ENCODE measurements at places on chromosomes 2 and 18.

DNA sequence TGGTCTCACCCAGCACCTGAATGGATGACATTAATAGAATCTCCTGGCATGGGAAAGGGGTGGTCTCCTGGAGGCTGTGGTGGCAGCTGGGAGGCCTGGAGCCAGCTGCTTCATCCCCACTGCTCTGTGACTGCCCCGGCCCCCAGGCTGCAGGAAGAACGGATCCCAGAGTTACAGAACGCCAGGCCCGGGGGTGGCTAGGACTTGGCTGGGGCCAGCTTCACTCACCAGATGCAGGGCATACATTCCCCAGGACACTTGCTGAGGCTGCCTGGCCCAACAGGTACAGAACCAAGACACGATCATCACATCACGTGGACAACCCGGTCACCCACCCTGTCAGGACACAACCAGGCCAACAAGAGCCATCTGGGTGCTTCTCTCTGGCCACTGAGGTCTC, 178.6 kb upstream of the SALL3 start:
- no peak for DNase-seq

- no peak for DNase-seq
Measured at GRCh38 chr2:59217360-59217759, 976.2 kb upstream of the FANCL start.

- no peak for DNase-seq
Measured at GRCh38 chr2:224122542-224122941, 83.5 kb upstream of the SERPINE2 start.

DNA sequence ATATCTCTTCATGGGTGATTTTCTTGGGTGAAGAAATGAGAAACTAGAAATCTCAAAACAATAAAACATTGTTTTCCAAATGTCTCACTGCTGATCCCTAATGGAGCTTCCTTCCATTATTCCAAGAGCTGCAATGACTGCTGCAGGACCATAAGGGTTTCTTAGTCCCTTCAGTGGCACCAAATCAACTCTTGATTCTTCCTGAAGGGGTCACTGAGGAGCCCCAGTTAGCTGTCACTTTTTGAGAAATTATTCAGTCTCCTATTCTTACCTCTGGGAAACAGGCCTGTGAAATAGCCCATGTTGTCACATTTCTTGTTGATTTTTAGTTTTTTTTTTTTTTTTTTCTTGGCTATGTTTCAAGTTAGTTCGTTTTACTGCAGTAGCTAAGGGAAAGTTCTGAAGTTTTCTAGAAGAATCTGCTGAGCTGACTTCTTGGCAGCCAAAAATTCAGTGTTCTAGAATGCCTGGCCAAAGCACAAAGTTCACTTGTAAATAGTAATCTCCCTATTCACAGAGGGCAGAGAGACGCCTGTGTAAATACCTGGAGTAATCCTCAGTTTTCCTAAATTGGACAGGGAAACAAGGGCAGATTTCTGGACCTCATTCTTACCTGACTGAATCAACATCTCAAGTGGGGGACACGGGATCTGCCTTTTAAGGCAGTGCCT, 480.0 kb downstream of the RIT2 start:
- DNase-seq, result no peak

DNA sequence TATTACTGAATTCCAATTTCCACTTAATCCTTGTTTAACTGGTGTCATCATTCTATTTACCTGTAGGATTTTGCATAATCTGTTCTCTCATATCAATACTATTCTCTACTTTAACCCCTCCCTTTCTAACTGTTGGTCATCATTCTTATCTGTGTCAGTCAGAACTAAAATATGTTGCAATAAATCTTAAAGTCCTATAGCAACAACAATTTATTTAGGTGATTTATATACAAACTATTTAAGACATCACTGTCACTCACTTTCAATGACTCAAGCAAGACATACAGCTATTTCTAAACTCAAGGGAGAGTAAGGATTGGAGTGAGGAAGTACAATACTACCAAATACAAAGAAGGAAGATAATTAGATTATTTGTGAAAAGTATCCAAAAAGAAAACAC, 740.4 kb downstream of the DSC3 start:
- DNase-seq, result no peak

- DNase-seq, result no peak
Measured at GRCh38 chr2:191105082-191105481, 45.7 kb downstream of the STAT4 start.

- no peak for DNase-seq
Measured at GRCh38 chr18:34746614-34747013, 36.5 kb downstream of the DTNA start.

DNA sequence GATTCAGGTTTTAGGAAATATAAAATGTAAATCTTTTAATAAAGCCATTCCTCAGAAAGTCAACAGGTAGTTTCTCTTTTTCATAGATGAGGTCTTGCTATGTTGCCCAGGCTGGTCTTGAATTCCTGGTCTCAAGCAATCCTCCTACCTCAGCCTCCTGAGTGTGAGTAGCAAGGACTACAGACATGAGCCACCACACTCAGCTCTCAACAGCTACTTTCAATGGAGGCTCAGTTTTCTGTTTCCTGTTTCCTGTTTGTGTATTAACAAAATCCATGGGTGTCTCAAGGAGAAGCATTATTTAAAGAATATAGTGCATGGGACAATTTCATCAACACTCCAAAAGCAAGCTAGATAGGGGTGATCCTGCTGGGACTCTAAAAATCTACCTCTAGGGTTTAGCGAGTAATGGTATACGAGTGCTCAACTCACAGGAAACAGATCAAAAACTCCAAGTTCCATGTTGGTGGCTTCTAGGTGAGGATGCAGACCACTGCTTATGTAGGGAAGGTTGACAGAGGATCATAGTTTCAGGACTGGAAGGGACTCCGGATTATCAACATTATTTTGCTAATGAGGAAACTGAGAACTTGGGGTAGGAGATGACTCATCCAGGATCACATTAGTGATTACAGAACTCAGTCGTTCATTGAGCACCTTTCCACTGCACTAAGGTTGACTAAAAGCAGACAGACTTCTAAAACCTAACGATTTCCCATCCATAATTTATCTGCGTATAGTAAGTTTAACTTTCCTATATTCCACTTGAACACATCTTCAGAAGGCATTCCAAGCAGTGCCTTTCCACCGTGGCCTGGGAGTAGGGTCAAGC, 61.7 kb upstream of the WIPF1 start:
- DNase-seq, result no peak

GRCh38 chr18:30510882-30511281, 531.7 kb downstream of the DSC3 start:
- DNase-seq, result no peak

GRCh38 chr2:72712977-72713376, 112.9 kb downstream of the EXOC6B start:
- no peak for DNase-seq

DNA sequence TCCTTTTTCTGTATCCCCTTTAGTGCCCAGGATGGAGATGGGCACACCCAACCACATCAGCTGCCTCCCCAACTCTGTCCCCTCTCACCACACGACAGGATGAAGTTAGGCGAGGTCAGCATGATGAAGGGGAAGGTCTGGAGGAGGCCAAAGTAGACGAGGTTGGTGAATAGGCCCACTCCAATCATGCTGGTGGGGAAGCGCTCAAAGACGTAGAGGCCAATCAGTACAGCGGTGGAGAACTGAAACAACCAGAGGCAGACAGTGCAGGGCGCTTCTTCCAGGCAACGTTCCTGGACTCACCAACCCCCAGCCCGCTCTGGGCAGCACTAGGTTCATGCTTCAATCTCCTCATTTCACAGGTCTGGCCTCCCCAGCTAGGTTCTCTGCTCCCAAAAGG, 2.9 kb downstream of the TEX261 start:
- DNase-seq, result no peak

DNA sequence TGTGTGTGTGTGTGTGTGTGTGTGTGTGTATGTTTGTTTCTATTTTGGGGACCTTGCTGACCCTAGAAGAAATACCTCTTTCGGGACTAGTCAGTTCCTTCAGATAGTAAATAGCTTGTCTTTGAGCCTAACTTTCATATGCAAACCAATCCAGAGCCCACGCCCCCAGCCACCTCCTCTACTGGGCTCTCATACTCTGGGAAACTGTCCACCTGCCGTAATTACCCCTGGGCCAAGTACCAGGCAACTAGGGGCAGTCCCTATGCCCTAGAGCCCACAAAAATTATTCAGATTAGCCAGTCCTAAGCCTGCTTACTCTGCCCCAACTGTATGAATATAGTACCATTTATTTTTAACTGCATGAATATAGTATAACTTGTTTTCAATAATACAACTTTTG, 970.4 kb downstream of the EPHA4 start:
- no peak for DNase-seq

DNA sequence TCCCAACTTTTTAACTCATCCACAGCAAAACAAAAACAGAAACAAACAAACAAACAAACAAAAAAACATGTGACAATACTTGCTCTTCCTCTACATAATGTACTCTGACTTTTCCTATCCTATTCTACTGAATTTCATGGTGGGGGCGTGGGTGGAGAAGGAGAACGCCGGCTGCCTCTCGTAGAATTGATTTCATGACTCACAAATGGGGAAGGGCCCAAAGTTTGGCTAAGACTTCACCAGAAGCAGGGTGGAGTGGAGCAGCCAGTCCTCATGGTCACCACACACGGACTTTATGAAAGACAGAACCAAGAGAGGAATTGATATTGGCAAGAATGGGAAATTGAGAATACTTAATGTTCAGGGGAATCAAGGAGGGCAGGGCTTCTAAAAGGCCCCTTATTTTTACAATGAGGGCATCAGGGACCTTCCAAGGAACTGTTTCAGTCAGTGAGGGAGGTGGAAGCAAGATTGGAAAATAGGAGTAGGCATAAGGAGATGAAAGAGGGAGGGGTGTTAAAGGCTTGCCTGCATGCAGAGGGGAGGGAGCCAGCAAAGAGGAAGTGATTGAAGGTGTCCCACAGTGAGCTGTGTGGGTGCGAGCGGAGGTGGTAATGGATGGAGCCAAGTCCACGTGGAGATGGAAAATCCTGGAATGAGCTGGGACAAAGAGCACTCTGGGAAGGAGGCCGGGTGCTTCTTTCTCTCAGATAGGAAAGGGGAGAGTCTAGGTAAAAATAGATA, 27.9 kb downstream of the MARCHF4 start:
- no peak for DNase-seq

- DNase-seq, result no peak
Measured at GRCh38 chr2:161119483-161119882, 40.7 kb upstream of the TANK start.

DNA sequence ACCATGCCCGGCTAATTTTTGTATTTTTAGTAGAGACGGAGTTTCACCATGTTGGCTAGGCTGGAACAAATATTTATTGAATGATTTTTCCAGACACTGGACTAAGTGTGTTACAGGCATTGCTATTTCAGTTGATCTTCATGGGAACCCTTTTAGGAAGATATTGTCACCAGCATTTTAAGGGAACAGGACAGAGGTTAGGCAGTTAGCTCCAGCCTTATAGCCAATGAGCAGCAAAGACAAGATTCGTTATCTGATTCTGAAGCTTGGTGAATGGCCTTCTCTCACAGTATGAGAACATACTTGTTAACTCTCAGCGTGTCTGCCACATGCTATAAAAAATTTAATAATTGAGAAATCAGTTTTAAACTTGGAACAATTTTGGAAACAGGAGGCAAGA, 73.4 kb downstream of the SOCS6 start:
- no peak for DNase-seq

All from SHP77 treated with DMSO at 0.1 percent for 48 hours (cell line).